ENCODE measurements at places on chromosomes 2 and 18.

DNA sequence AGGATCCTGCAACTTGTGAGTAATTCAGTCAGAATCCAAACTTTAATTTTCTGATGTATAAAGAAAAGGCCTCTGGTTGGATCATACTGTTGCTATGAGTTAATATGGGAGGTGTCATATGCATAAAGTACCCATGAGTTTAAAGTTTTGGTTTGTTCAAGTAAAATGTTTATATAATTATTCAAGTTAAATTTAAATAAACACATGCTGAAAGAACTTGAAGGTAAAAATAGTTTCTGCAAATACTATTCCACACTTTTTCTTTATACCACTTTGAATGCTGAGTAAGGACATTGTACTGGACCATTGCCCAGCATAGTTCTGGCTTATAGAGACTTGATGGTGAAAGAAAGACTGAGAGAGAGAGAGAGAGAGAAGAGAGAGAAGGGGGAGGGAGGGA lies 30.7 kb downstream of the PKP4 start:
- DNase-seq: no peak

DNA sequence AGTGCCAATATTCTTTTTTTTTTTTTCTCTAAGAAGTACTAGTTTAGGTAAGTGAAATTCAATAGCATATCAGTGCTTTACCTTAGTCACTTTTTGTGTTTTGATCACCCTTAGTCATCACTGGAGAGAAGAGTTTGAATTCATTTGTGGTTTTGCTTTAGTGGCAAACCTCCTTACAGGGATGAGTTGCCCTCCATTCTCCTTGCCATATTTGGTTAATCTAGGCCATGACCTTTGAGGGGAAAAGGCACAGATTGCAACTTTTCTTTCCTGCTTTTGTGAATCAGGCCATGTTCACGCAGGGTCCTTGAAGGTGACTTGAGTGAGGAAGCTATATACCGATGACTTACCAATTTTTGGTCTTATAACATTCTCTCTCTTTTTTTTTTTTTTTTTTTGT lies 34.4 kb downstream of the PLEKHA3 start:
- DNase-seq: no peak

GRCh38 chr2:37916512-37917082 lies 8.5 kb upstream of the RMDN2 start:
- DNase-seq: no peak

DNA sequence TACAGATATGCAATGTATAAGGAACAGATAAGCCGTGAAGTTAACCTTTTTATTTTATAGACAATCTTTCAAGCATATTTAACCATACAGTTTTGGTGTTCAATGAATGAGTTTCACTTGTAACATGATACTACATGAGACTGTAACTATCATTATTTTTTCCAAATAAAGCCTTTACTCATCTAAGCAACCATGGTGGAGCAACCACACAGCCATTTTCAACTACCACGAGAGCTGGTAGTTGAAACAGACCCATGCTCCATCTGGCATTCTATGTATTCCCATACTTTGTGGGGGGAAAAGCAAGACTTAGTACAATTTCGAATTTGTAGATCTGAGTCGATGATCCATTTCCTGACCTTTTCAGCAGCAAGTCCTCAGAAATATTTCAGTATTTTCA lies 159.3 kb upstream of the RND3 start:
- DNase-seq: no peak

- no peak for DNase-seq
Measured at GRCh38 chr2:20722592-20723240, 55.8 kb downstream of the GDF7 start.

- DNase-seq: no peak
Measured at GRCh38 chr2:210429403-210430137, 47.0 kb downstream of the LANCL1 start.

- no peak for DNase-seq
Measured at GRCh38 chr2:85257970-85258605, 69.7 kb downstream of the TGOLN2 start.

DNA sequence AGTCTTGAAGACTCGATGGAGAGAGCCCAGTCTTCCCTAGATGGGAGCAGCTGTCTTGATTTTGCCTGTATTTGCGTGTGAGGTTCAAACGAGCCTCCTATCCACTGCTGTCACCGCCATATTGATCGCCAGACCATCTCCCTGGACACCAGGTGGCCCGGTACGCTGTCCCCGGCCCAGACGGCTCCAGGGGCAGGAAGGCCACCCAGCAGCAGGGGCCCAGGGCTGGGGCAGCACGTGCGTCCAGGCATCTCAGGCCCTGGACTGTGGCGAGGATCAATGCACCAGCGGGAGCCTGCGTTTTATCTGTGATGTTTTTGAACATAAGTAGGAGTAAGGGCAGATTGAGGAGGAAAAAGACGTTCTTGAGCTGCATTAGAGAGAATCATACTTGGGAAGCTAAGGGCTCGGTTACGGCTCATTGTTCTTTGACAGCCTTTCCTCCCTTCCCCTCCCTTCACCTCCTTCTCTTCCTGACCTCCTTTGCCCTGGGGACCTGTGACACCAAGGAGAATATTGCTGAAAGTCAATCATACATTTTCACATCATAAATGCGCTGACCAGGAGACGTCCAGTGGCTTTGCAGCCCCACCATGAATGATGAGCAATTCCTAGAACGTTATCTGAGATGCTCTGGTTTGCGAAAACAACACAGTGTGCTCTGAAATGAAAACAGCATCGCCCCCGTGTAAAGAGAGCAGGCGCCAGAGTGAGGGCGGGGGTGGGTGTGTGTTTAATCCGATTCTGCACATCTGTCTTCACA lies 711.2 kb upstream of the SALL3 start:
- no peak for DNase-seq

Measured in SHP77 (cell line).